NCI-H187 (cell line): ENCODE measurements at places on chromosomes 11 and 22.

DNA sequence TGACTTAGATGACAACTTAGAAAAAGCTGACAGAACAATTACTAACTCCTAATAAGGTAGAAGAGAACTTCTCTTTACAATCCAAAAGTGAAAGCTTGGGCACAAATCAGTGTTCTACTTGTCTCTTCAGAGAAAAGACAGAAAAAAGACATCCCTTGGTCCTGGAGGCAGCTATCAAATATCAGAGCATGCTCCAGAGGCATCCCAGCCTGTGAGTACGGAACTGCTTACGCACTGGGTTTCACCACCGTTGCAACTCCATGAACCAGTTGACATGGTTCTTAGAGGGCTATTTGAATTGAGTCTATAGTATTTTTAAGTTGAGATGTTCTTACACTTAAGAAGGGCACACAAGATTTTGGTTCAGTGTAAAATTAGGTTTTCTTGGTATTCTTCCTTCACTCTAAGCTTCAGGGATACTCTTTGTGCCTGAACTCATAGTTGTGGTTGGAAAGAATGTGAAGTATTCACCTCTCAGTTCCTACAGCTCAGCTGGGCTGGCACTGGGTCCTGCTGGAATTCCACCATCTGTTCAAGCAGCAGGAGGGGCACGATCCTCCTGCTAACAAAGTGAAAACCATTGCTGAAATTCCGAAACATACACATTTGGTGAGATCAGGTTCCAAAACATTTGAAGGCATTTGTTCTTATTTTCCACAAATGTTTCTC, 6.3 kb downstream of the AKIP1 start:
- DNase-seq, result no peak

- DNase-seq, result no peak
These were observed 22.7 kb upstream of the PLEKHA7 start for GRCh38 chr11:17036666-17037658.

DNA sequence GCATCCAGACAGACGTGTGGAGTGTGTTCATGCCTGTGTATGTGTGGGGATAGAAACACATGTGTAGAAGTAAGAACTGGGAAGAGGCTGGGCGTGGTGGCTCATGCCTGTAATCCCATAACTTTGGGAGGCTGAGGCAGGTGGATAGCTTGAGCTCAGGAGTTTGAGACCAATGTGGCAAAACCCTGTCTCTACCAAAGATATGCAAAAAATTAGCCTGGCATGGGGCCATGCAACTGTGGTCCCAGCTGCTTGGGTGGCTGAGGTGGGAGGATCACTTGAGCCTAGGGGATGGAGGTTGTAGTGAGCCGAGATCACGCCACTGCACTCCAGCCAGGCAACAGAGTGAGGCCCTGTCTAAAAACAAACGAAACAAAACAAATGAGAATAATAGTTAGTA, 1166.6 kb downstream of the TBC1D22A start:
- DNase-seq, result no peak

- DNase-seq, result no peak
These were observed 565.7 kb downstream of the METTL15 start for GRCh38 chr11:28673691-28674432.

GRCh38 chr11:128484172-128484571, 103.2 kb downstream of the ETS1 start:
- DNase-seq, result no peak
